ENCODE measurements at places on chromosomes 16 and 17.

DNA sequence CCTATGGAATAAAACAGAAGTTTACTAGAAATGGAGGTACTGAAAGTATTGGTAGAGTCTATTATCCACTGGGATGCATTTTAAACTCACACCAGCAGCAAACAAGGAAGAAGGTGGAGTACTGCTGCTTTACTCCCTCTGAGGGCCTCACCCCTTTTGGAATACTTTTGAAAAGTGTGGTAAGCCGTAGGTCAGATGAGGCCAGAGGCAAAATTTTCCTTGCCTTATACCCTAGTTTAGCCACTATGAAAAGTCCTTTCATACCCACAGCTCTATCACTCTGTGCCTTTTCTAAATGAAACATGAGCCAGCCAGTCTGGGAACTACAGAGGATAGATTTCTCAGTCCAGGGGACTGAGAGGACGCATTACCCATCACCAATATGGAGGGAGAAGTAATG is 14.0 kb downstream of the GDE1 start:
- no peak for DNase-seq

DNA sequence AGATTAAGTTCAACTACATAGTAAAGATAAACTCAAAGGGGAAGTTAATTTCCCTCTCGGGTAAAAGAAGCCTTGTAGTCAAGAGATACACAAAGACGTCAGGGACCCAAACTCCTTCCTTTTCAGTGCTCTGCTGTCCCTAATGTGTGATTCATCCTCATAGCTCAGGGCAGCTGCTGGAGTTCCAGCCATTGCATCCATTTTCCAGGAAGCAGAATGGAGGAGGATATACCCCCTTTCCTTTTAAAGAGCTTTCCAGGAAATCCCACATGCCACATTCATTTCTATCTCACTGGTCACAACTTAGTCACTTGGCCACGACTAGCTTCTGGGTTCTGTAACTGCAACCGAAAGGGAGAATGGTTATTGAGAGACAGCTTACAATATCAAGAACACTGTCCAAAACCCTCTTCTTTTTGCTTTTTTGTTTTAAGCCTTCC is 95.3 kb downstream of the SOCS1 start:
- DNase-seq: no peak

DNA sequence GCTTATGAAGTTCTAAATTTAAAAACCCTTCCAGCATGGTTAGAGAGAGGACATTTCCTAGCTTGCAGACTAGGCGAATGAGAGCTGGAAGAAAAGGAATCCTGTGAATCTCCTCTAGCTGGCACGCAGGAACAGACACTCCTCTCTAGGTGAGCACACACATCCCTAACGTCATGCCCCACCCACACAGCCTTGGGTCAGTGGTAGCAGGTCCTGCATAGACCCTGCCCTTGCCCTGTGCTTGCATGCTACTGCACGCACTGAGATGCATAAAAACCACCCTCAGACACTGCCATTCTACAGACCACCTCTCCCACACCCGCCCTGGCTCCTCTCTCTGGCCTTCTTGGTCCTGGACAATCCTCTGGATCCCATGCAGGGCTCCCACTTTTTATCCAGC is 23.5 kb downstream of the CES1 start:
- DNase-seq: no peak

DNA sequence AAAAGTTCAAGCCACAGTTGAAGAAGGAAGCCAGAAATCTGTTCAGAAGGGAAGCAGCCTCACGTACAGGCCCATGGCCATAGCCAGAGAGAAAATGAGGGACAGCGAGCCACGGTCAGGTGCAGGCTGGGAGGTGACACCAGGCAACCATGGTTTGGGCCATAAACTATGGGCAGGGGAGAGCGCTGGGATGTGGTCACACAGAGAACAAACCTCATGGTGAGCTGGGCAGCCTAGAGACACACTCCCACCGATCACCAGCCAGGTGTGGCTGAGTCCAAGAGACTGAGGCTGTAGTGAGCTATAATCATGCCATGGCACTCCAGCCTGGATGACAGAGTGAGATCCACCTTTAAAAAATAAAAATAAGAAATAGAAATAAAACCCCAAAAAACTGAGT is 76.5 kb downstream of the NETO2 start:
- DNase-seq: no peak

GRCh38 chr17:62649570-62649969 is 22.1 kb downstream of the MRC2 start:
- no peak for DNase-seq

DNA sequence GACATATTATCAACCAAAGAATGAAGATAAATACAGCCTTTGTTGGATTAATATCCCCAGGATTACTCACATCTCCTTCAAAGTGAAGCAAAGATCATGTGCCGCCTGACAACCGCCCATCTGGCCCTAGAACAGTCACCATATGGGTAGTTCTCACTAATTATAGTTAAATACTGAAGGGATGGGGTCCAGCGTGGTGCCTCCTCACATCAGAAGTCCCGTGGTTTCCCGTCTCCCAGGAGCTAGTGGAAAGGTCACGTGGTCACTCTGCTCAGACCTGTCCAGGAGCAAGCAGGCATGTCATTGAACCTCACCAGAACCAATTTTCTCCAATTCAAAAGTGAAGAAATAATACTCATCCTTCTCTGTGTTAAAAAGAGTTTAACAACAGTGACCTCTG is 434.5 kb downstream of the SHISA9 start:
- no peak for DNase-seq

DNA sequence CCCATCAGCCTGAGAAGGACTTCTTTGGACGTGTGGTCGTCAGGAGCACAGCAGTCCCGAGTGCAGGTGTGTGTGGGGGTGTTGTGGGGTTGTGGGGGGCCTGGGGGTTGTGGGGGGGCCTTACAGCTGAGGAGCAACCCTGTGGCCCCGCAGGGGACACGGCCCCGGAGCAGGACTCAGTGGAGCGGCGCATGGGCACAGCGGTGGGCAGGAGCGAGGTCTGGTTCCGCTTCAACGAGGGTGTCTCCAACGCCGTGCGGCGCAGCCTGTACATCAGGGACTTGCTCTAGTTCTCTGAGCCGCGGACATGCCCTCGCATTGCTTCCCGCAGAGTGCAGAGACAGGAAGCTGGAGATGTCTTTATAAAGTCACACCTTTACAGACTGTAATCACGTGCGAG is 2.8 kb downstream of the GNG13 start:
- DNase-seq: no peak

GRCh38 chr16:86574646-86575045 is 3.7 kb upstream of the FOXL1 start:
- DNase-seq: no peak

GRCh38 chr16:28873543-28874201 is 4.6 kb upstream of the ATP2A1 start:
- peak; percentile 67 for DNase-seq
